ENCODE measurements at places on chromosomes 4 and X.
A peak's percentile ranks its signal among the peaks of the same experiment; 100 is the strongest.

DNA sequence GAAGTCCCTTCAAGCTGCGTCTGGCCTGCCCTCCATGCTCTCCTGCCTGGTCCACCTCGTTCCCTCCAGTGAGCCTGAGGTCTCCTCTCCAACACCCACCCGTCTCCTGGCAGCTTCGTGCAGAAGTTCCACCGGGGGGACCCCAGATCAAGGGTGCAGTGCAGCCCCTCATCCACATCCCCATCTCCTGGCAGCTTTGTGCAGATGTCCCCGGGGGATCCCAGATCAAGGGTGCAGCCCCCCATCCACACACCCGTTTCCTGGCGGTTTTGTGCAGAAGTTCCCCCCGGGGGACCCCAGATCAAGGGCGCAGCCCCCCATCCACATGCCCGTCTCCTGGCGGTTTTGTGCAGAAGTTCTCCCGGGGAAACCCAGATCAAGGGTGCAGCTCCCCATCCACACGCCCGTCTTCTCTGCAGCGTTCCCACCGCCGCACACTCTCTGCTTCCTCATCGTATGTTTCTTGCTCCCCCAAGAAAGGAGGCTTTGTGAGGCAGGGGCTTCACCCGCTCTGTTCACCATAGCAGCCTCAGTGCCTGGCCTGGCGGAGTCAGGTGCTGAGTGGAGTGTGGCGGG is 35.7 kb downstream of the PIGG start:
- ATAC-seq = no peak

DNA sequence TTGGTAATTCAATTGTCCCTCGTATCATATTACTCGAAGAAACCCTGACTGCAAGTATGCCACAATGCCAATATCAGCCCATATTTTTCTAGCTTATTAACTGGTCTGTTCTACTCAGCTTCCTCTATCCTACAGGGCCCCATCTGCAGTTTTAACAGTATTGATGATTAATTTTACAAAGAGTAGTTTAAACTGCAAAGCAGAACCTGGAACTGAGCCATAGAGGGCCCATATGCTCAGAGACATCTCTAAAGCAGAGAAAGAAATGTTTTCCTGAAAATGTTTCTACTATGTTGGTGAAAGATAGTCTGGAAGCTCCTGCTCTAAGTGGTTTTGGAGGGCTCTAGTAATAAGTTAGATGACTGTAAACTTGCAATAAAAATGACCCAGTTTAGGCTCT is 259.4 kb upstream of the CENPE start:
- no peak for ATAC-seq

- no peak for ATAC-seq
Measured at GRCh38 chr4:15958562-15958961, 4.4 kb downstream of the FGFBP2 start.

DNA sequence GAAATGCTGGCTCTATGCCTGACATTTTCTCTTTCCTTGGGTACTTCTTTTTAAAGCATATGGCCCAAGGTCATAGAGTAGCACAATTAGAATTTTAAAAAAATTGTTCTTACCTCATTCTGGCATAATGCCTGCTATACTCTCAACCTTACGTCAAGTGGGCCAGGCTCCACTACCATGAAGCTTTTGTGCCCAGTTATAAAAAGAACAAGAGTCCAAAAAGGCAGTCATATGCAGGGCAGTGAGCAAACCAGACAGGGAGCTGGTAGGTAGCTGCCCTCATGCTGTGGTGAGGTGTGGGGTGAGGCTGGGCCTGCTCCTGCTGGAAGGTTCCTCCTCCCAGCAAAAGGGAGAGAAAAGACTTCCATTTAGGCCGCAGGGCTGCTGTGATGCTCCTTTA is 64.4 kb upstream of the UCP1 start:
- ATAC-seq = no peak

DNA sequence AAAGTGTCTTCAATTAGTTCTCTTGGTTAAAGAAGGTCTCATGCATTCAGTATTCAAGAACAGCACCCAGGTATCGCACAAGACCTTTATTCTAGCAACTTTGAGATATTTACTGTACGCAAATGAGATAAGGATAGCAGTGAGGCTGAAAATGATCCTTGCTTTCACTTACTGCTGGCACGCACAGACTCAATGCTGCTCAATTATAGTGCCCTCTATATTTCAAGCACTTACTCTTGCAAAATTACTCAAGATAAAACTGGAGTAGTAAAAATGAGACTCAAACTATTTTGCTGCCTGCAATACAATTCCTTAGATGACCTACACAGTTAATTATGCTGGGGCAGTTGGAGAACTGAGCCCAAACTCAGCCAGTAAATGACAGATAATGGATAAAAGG is 60.9 kb downstream of the ADGRA3 start:
- ATAC-seq = no peak

GRCh38 chr4:89134775-89135319 is 23.5 kb downstream of the TIGD2 start:
- ATAC-seq = no peak

DNA sequence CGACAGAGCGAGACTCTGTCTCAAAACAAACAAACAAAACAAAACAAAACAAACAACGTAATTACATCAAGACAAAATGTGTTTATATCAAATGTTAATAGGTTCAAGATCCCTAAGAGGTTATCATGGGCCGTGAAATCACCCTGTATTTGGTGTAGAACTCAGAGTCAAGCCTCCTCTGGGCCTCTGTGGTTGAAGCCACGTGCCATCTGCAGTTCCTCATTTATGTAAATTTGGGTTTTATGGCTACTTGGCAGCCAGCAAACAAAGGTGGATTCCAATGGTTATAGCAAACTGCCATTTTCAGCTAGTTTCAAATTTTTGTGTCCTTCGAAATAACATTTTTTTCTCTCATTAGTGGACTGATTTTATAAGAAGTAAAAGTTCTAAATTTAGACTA is 16.4 kb downstream of the NSDHL start:
- no peak for ATAC-seq

DNA sequence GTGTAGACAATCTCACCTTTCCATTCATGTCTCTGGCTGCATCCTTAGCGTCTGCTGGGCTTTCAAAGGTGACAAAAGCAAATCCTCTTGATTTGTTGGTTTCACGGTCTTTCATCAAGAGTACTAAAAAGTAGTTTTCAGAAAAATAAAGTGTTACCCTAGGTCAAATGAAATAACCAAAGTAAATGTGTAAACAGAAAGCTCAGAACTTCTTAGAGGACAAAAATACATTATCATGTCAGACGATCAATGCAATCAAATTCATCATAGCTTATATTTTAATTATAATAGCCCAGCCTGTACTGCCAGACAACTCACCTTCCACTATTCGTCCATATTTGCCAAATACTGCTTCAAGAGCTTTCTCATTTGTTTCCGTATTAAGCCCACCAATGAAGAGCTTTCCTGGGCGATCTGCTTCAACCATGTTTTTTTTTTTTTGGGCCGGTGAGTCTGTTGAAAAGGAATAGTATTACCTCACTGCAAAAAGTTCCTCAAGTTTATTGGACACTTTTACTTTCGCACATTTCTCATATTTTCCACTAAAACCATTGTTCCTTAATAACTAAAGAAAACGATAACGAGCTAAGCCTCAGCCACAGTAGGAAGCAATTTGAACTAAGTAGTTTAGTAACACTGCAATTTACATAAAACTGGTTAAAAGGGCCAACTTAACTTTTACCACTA is 1.4 kb downstream of the RBMX start:
- no peak for ATAC-seq

DNA sequence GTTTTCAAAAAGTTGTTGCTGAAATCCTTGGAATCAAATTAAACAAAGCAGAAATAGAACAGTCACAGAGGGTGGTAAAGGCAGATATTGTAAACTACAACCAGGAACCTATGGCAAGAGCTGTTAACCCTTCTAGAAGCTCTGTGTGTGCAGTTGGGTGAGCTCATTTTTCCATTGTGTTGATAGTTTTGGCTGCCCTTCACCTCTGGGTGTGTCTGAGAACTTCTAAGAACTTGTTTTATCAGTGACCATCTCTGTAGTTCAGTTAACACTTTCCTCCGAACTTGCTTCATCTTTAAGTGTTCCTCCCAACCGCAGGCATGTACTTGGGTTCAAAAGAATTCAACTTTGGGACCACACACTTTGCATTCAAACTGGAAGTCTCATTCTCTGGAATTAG is 32.7 kb downstream of the RBMX start:
- ATAC-seq = no peak

DNA sequence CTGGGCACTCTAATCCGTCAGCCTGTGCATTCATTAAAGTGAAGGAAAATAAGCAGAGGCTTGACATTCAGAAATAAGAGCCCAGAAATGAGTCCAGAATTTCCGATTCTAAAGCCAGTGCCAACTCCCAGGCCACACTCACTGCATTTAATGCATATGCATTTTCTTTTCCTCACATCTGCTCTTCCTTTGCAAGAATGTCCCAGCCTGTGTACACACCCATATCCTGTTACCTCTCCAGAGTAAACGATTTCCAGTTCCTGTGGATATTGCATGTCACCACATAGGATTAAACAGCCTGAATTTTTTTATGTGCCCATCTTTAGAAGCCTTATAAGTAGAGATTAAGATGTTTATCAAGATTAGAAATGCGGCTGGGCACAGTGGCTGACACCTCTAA is 27.5 kb downstream of the ARX start:
- no peak for ATAC-seq

- ATAC-seq = no peak
Measured at GRCh38 chr4:156021298-156021697, 67.6 kb upstream of the CTSO start.

DNA sequence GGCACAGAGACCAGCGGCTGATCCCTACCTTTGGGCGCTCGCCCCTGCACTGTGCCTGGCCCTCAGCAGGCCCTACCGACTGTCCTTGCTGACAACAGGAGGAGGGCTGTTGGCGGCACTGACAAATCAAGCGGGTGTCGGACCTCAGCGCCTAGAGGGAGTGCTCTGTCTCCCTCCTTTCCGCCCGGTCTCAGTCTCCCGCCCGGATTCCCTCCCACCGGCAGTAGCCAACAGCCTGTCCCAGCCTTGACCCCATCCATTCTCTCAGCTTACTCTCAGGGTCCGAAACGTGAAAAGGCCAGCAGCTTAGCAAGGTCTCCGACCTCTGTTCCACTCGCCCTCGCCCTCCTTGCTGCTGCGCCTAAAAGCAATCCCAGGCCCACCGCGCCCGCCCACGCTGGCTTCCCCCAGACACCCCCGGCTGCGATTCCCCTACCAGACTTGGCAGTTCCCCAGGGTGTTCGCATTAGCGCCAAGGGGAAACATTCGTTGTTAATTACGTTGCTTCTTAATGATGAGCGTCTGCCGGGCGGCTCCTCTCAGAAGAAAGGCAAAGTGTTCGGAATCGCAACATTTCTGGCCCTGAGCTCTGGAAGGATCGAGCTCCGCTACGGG is 96.2 kb downstream of the SOWAHB start:
- ATAC-seq = peak; percentile 46

GRCh38 chr4:16450724-16451123 is 224.5 kb upstream of the TAPT1 start:
- ATAC-seq = no peak

Measured in gastroesophageal sphincter (tissue), 4 donors.